Natural killer cell treated with Interleukin-12 subunit alpha and Interleukin-12 subunit beta and Interleukin-15 and Interleukin-18, amount 100 ng/mL, for 72 hours (primary cell): ENCODE measurements at places on chromosomes 11 and 22. TPM values are rescaled to one million over a fixed set of nuclear protein-coding genes. Genes with fewer than 3 reads are reported as not detected.

The BUD13 gene
- total RNA-seq, result 25.0 TPM

The RASL10A gene
- total RNA-seq, result 2.0 TPM

The MRGPRX3 gene
- not detected for total RNA-seq

The BIK gene
- not detected for total RNA-seq

The SCGB1A1 gene
- total RNA-seq, result not detected

DNA sequence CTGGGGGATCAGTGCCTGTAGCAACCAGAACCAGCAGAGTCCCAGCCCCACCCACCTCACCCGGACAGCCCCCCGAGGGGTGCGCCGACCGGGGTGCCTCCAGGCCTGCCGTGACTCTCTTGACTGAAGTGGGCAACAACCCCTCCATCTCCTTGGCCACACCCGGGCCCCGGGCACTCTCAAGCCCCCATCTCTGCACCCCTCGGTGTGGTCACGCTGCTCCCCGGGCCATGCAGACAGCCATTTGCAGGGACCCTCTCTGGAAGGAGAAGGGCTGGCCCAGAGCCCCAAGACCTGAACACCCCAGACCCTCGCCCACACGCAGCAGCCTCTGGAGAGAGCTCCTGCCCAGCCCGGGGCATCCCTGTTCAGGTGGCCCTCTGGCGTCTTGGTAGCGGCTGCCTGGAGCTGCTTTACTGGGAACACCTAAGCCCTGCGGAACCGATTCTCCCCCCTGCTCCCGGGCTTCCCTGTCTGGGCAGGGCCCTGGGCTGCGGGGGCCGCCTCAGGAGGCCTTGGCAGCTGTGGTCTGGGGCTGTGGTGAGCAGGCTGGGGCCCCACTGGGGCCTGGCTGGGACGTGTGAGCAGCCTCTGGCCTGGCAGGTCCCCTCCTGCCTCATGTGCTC is 84.9 kb downstream of the WNT7B start:
- DNase-seq, result no peak

GRCh38 chr11:117917591-117918151 is 11.5 kb downstream of the TMPRSS13 start:
- no peak for DNase-seq

GRCh38 chr22:45399712-45400445 is 13.5 kb downstream of the SMC1B start:
- no peak for DNase-seq

DNA sequence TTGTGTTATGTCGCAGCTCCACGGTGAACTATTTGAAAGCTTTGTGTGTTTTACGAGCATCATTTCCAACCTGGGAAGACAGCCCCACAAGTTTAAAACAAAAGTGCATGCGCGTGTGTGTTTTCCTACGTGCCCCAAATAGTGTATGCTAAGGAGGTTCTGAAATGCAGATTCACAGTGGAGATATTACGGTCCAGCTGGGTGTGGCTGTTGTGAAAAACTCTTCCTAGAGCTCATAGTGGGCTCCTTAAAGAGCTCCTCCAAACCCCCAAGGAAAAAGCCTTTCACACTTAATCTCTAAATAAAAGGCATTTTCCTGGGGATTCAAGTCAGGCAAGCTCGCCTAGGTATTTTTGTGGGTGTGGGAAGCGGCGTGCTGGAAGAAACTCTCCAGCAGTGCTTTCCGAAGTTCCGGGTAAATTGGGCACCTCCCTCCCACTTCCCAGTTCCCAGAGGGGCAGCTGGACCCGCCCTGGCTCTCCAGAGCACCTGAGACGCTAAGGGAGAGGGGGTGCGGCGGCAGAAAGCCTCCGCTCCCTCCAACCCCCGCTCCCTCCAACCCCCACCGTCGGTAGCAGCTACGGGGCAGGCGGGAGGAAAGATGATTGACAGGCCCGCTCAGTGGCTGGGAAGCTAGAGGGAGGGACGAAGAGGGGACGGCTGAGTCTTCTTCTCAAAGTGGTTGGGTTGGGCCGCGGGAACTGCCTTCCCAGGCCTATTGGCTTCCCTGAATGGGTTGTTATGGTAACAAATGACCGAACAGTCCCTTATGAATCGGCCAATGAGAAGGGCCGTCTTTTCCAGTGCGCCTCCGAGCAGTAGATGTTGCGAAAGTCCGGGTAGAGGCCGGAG is 561 bp upstream of the PCF11 start:
- peak; percentile 99 for DNase-seq

- DNase-seq, result no peak
These were observed 71.2 kb downstream of the CLPB start for GRCh38 chr11:72363112-72363511.

DNA sequence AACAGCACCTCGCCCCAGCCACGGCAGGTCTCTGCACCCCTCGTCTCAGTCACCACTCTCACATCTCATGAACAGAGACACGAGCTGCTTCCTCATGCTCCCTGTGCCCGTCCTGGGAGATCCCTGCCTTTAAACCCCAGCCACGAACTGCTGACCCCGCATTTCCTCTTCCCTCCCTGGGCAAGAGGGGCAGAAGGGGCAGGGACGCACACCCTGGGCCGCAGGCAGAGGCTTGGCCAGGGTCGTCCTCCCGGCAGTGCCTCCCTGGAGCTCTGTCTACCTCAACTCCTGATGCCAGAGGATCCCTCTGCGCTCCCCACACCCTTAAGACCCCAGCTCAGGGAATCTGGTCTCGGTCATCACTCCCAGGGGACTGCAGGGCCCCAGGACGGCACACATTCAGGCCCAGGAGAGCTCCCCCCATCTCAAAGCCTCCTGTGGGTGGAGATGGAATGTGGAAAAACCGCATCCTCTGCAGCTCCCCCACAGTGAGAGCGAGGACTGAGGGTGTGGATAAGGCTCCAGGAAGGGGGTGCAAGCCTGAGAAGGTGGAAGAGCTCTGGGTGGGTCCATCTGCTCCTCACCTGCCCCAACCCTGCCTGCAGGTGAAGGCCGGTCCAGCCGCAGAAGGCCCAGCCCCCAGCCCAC is 1.2 kb downstream of the BID start:
- DNase-seq, result peak; percentile 51

GRCh38 chr22:27327497-27327896 is 474.1 kb downstream of the MN1 start:
- DNase-seq, result no peak

GRCh38 chr11:12961615-12962014 is 47.5 kb upstream of the RASSF10 start:
- no peak for DNase-seq

DNA sequence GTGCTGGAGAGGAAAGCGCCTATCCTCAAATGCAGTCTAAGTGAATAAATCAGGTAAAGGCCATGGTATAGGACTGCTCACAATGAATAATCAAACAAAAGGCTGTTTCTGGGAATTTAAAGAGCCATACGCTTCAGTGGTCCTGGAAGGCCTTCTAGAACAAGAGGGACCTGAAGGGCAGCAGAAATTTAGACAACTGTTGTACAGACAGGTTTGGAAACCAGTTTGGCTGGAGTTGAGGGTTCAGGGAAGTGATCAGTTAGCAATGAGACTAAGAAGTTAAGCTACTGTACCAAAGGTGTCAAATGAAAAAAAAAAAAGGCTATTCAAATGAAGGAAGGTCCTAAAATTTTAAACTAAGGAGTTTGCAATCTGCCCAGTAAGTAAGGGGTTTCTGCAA is 56.6 kb upstream of the SCUBE2 start:
- DNase-seq, result no peak
